Activated CD4-positive, alpha-beta T cell treated with anti-CD3 and anti-CD28 coated beads, Interleukin-2, amount 10 ng/mL, durations not matched to agents 24 days and 14 days (primary cell): ENCODE measurements at places on chromosomes 5 and 9. TPM values are rescaled to one million over a fixed set of nuclear protein-coding genes. Genes with fewer than 3 reads are reported as not detected.

ADAMTS19 gene
- total RNA-seq, result not detected in 2 replicates

PCDHA9 gene
- not detected in 2 replicates for total RNA-seq

DNA sequence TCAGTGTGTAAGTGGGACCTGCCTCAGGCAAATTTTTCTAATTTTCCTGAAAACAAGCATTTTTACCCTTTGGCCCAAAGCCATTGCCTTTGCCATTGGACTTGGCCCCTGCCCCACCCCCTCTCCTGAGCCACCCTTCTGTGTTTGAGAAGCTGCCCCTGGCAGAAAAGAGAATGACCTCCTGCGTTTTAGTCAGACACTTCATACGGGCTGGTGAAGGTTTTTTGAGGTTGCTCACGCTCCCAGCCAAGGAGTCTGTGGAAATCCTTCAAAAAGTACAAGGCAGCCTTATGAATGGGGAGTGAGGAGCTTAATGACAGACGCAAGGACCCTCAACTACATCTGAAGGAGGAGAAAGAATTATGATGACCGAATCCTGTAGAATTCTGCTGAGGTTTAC is 308.9 kb downstream of the SLIT3 start:
- no peak overlapping the region for H3K27ac ChIP-seq
- H3K27me3 ChIP-seq, result peaks cover 3% of the 10 kb centered on the region
- no peak overlapping the region for H3K4me3 ChIP-seq
- H3K4me1 ChIP-seq, result peaks cover 2% of the 10 kb centered on the region
- DNase-seq, result no peak

DNA sequence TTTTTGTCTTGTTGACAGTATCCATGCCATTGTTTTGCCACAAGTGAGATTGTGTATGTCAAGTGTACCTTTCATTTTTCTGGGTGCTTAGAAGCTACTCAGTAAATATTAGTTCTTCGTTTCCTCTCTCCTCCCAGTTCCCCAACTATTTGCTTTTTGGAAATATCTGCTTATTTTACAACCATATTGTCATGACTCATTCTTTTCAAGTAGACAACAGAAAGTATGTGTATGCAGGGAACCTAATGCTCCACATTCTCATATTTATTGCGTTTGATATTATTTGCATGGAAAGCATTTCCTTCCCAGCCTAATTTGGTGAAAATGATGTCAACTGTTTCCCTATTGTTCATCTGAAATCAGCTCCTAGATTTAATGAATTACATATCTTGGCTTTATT is 483.7 kb upstream of the RIOK2 start:
- no peak for DNase-seq
- no peaks in the 10 kb centered on the region for H3K4me1 ChIP-seq
- H3K4me3 ChIP-seq, result no peak overlapping the region

DNA sequence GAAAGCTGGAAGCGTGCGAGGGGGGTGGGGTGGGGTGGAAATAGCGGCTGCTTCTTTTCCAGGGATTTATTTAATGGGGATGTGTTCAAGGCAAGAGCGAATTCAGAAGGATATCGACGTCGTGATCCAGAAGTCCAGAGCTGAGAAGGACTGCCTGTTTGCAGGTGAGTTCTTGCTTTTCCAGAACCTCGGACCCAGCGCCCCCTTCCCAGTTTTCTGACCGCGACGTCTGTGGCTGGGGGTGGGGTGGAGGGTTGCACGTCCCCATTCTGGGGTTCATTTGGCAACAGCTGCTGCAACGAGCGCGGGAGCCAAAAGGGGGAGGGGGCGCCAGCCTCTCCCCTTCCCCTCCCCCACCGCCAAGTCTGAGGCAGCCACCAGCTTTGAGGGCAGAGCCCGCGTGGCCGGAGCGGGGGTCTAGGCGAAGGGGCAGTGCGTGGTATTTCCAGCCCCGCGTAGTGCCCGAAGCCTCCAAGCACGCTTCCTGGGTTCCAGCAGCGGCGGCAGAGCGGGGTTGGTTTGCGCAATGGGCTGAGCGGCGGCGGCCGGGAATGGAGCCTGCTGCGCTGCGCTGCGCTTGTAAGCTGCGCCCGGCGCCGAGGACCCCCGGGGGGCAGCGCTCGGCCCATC is 701 bp downstream of the PARP8 start:
- H3K4me1 ChIP-seq, result peaks cover 42% of the 10 kb centered on the region
- H3K27me3 ChIP-seq, result no peaks in the 10 kb centered on the region
- H3K27ac ChIP-seq, result peak overlapping the region; percentile 100
- peak overlapping the region; percentile 99 for H3K4me3 ChIP-seq
- DNase-seq, result no peak
- H3K36me3 ChIP-seq, result peaks cover 12% of the 10 kb centered on the region

- peak within 1 kb of the TSS; percentile 88 for H3K4me3 ChIP-seq
- H3K27ac ChIP-seq, result peak within 1 kb of the TSS; percentile 95
- H3K4me1 ChIP-seq, result peaks cover 34% of the 10 kb centered on the region
- H3K36me3 ChIP-seq, result peaks cover 5% of the 10 kb centered on the region
- peak; percentile 87 for DNase-seq
- H3K27me3 ChIP-seq, result peaks cover 51% of the 10 kb centered on the region
Observed at GRCh38 chr9:21994556-21995005, at the start of gene CDKN2B-AS1. TSS of gene CDKN2B-AS1 (plus strand) at chr9:21994791.

DNA sequence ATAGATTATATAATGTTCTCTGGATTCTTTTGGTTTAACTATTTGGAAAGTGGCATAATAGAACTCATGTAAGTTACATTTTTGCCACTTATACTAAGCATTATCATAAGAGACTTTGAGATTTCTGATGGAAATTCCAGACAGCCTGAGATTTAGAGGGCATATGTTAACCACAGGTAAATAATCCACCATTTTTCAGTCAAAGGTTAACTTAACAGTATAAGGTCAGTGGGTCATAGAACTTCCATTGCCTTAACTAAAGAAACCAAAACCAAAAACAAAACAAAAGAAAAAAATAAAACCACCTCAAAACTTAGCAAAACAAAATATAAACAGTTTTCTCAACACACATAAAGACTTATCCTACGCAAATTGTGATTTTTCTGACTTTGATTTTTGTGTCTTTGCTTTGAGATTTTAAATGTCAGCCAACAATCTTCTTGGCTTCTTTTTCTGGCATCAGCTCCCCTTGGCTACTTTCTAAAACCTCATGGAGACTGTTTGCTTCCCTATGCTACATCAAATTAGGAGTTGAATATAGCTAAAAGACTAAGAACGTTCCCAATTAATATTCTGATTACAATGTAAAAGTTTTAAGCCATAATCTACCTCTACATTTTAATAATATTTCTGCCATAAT is 430.1 kb upstream of the DAB2 start:
- no peaks in the 10 kb centered on the region for H3K36me3 ChIP-seq
- H3K4me1 ChIP-seq, result no peaks in the 10 kb centered on the region
- no peak overlapping the region for H3K27ac ChIP-seq
- H3K27me3 ChIP-seq, result peaks cover 5% of the 10 kb centered on the region
- H3K4me3 ChIP-seq, result no peak overlapping the region

DNA sequence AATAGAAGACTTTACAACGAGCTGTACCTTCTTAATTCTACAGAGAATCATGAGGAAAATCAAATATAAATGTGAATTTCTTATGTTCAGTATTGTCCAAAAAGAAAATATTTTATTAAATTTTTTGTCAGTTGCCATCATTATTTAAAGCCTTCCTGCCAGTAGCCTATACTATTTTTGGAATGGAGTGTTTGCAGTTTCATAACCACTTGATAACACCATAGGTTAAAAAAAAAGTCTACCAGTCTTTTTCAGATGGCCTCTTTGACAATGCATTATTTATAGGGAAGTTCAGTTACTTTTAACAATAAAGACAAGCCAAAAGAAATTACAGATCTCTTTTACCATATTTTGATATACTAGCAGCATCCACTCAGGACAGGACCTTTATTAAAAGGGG is 80.3 kb upstream of the CCDC152 start:
- no peak overlapping the region for H3K27ac ChIP-seq
- H3K4me3 ChIP-seq, result no peak overlapping the region
- H3K27me3 ChIP-seq, result no peaks in the 10 kb centered on the region
- no peaks in the 10 kb centered on the region for H3K4me1 ChIP-seq
- no peak for DNase-seq

DNA sequence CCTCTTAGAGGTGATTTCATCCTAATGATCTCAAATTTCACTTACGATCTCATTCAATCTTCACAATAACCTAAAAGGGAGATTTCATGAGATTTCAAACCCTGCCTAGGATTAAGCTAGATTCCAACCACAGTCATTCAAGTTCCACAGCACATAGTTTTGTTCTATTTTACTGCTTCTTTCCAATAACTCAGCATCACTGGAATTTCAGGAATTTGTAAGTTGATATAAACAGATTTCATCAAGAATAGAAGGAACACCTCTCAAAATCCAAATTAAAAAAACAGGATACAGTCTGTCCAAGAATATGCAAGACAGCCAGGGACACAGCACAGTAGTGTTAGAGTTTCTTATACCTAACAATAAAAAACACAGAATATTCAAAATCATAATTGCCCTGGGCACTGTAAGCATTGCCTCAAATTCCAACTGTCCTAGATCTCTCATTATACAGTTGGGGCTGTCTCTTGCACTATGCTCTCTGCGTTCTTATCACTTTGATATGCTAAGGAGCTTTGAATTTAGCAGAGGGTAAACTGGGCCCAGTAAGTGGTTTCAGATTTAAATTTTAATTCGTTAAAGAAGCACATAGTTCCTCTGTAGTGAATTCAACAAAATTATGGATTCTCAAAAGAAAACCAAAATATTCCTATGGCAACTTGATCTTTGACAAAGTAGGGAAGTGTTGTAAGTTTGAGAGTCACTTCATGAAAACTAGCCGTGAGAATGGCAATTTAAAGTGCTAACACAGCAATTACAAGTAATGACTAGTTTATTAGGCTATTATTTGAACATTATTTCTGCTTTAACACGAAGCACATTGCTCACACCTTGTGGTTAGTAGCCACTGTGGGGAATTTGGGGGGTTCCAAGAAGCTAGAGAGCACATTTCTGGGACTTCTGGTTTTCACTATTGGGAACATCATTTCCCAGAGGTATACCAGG is 478.6 kb upstream of the C9orf72 start:
- H3K27me3 ChIP-seq, result no peaks in the 10 kb centered on the region
- DNase-seq, result no peak
- no peak overlapping the region for H3K4me3 ChIP-seq
- H3K36me3 ChIP-seq, result no peaks in the 10 kb centered on the region
- H3K4me1 ChIP-seq, result no peaks in the 10 kb centered on the region

- H3K4me3 ChIP-seq, result no peak overlapping the region
- H3K4me1 ChIP-seq, result no peaks in the 10 kb centered on the region
- H3K36me3 ChIP-seq, result no peaks in the 10 kb centered on the region
- no peak overlapping the region for H3K27ac ChIP-seq
- H3K27me3 ChIP-seq, result no peaks in the 10 kb centered on the region
Observed at GRCh38 chr5:152638996-152639552, 234.0 kb upstream of the NMUR2 start.
